ENCODE measurements at places on chromosomes 4 and X.

DNA sequence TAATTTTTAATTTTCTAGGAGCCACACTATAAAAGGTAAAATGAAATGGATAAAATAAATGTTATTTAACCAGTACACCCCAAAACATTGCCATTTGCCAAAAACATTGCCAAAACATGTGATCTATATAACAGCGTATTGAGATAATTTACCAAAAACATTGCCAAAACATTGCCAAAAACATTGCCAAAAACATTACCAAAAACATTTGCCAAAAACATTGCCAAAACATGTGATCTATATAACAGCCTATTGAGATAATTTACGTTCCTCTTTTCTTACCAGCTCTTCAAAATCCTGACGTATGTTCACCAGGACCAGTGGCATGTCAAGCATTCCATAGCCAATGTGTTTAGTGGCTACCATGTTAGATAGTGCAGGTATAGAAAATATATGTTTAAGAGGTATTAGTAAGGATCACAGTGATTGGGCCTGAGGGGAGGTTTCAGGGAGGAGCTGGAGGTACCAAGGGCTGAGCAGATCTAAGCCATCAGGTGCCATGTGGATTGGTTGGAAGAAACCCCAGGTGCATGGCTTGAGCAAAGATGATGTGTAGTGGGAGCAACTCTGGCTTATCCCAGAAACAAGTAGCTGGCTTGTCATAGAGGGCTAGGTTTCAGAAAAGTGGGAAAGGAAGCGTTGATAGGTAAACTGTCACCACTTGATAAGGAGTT, 42.6 kb downstream of the RAPGEF2 start:
- H3K4me3 ChIP-seq = no peak overlapping the region
- H3K4me1 ChIP-seq = no peaks in the 10 kb centered on the region
- H3K27ac ChIP-seq = no peak overlapping the region

- no peak overlapping the region for H3K4me3 ChIP-seq
- DNase-seq = no peak
- H3K36me3 ChIP-seq = no peaks in the 10 kb centered on the region
- H3K27me3 ChIP-seq = no peaks in the 10 kb centered on the region
- no peaks in the 10 kb centered on the region for H3K4me1 ChIP-seq
Observed at GRCh38 chr4:127012549-127012948, 620.2 kb upstream of the INTU start.

GRCh38 chr4:111127841-111128240, 505.0 kb upstream of the PITX2 start:
- no peaks in the 10 kb centered on the region for H3K27me3 ChIP-seq
- H3K27ac ChIP-seq = no peak overlapping the region
- no peaks in the 10 kb centered on the region for H3K4me1 ChIP-seq
- no peaks in the 10 kb centered on the region for H3K36me3 ChIP-seq
- no peak for DNase-seq

DNA sequence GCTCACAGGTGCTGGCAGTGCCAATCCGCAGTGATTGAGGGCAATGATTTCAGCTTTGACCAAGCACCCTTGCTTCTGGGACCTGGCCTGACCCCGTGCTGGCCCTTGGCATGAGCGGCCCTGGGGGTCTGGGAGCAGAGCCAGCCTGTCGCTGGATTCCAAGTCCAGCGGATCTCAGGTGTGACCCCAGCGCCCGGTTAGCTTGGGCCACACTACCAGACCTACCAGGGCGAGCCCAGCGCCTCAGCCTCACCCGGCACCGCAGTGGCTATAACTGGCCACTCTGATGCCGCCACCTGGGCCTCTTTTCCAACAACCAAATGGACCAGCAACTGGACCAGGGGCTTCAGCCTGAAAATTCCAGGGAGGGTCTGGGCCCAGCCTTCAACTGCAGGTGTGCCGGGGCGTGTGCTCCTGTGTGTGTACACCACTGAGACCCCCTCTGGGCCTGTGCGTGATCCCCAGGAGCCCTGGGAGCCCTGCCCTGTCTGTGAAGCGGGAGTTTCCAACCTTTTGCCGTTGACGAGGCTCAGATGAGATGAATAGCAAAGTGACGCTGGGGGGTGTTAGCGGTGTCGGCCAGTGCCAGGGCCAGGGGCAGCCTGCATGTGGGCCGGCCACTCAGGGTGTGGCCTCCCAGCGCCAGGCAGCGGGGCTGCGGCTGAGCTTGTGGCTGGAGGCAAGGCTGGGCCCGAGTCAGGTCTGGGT, 658 bp downstream of the SH3TC1 start:
- H3K4me1 ChIP-seq = peaks cover 26% of the 10 kb centered on the region
- no peaks in the 10 kb centered on the region for H3K27me3 ChIP-seq
- no peak for DNase-seq
- H3K36me3 ChIP-seq = no peaks in the 10 kb centered on the region

DNA sequence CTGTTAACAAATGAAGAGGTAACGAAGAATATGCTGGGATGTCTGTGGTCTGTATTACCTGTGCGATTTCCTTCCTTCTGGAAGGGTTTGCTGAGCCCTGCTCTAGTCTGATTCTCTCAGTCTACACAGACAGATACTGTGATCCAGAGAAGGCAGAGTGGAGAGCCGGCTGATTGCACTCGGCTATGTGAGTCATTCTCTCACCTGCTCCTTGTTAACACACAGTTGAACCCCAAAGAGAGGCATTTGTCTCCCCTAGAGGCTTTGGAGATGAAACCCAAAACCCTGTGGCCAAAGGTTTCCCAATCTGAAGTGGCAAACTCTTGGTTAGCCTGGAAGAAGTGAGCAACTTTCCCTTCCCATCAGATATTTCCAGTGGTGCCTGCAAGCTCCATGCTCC, 78.1 kb upstream of the GPC4 start:
- no peak overlapping the region for H3K4me3 ChIP-seq
- H3K27ac ChIP-seq = no peak overlapping the region
- H3K27me3 ChIP-seq = no peaks in the 10 kb centered on the region
- H3K36me3 ChIP-seq = no peaks in the 10 kb centered on the region
- DNase-seq = no peak
- H3K4me1 ChIP-seq = no peaks in the 10 kb centered on the region

DNA sequence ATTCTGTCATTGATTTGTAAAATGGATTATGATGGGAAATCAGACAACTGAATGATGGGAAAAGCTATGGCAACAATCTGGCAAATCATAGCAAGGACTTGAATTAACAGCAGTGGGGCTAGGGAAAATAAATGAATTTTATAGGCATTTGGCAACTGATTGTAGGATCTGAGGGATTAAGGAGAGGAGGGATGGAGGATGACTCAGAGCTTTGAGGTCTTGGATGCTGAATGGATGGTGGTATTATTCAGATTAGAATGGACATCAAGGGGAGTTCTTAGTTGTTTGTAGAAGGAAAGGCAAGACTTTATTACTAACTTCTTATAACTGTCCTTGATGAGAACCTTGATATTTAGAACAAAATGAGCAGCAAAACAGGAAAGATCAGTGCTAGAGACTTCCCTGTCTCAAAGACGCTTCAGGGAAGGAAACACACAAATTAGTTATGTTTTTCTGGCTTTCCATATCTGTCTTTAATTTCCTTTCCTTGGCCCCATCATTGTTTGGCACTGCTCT, 51.4 kb upstream of the HHIP start:
- H3K27ac ChIP-seq = no peak overlapping the region
- DNase-seq = no peak
- no peaks in the 10 kb centered on the region for H3K27me3 ChIP-seq
- no peak overlapping the region for H3K4me3 ChIP-seq
- no peaks in the 10 kb centered on the region for H3K4me1 ChIP-seq

- no peaks in the 10 kb centered on the region for H3K36me3 ChIP-seq
- H3K4me1 ChIP-seq = no peaks in the 10 kb centered on the region
- DNase-seq = no peak
- no peak overlapping the region for H3K4me3 ChIP-seq
- no peaks in the 10 kb centered on the region for H3K27me3 ChIP-seq
- no peak overlapping the region for H3K27ac ChIP-seq
Observed at GRCh38 chrX:120672389-120672788, 42.5 kb upstream of the C1GALT1C1 start.

DNA sequence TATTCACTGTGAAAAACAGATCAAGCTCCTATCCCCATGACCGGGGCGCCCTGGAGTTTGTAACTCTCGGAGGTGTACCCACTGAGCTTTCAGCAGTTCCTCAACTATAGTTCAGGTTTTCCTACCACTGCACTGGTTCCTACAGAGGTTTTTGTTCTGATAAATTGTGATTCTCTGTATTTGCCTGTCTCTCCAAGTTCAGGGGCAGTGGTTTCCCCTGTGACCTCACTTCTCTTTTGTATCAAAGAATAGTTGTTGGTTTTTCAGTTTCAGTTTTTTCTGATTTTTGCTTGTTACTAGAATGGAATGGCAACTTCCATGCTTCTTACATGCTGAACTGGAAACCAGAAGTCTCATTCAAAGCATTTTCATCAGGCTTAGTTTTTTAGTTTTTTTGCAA, 56.8 kb upstream of the PLS3 start:
- DNase-seq = no peak
- no peaks in the 10 kb centered on the region for H3K36me3 ChIP-seq
- H3K27ac ChIP-seq = no peak overlapping the region
- H3K4me1 ChIP-seq = no peaks in the 10 kb centered on the region
- H3K4me3 ChIP-seq = no peak overlapping the region

- H3K27me3 ChIP-seq = no peaks in the 10 kb centered on the region
- peak overlapping the region; percentile 34 for H3K4me3 ChIP-seq
- peak overlapping the region; percentile 49 for H3K27ac ChIP-seq
- peak; percentile 6 for DNase-seq
- H3K4me1 ChIP-seq = no peaks in the 10 kb centered on the region
Observed at GRCh38 chrX:125203737-125204578, 115.7 kb upstream of the TEX13C start.

DNA sequence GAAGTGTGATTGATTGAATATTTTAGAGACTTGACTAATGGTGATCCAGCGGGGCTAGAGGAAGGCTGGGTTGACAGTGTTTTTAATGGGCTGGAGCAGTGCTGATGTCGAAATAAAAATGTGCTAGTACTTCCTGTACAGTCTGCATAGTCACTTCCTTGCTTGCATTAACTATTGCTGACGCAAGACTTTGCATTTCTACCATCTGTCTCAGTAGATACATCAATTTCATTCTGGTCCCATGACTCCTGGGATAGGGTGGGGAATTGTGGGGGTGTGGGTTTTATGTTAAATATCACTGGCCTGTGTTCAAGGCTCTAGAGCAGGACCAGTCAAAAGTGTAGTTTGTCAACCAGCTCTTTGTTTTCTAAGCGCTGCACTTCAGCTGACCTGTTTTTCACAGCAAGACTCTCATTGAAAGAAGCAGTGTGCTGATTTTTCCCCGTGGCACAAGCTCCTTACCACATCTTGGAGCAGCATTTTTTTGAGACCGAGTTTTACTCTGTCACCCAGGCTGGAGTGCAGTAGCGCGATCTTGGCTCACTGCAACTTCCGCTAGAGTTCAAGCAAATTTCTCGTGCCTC, 35.2 kb upstream of the PHEX start:
- no peaks in the 10 kb centered on the region for H3K36me3 ChIP-seq
- H3K4me3 ChIP-seq = no peak overlapping the region
- H3K27me3 ChIP-seq = no peaks in the 10 kb centered on the region
- DNase-seq = no peak
- no peaks in the 10 kb centered on the region for H3K4me1 ChIP-seq

GRCh38 chrX:38999967-39000745, 198.9 kb downstream of the MID1IP1 start:
- no peak overlapping the region for H3K4me3 ChIP-seq
- no peaks in the 10 kb centered on the region for H3K36me3 ChIP-seq
- H3K27ac ChIP-seq = no peak overlapping the region
- no peaks in the 10 kb centered on the region for H3K4me1 ChIP-seq
- no peak for DNase-seq

- no peak for DNase-seq
- no peaks in the 10 kb centered on the region for H3K4me1 ChIP-seq
- no peaks in the 10 kb centered on the region for H3K36me3 ChIP-seq
Observed at GRCh38 chr4:103429283-103429682, 231.1 kb upstream of the CENPE start.

DNA sequence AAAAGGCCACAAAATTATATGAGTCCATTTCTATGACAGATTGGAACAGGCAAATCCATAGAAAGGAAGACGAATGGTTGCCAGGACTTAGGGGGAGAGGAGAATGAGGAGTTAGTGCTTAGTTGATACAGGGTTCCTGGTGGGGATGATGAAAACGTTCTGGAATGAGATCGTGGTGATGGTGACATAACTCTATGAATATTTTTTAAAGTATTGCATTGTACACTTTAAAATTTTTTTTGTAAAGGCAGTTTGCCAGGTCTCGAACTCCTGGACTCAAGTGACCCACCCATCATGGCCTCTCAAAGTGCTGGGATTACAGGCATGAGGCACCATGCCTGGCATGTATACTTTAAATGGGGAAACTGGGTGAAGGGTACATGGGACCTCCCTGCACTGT, 9.9 kb upstream of the CCNQ start:
- no peaks in the 10 kb centered on the region for H3K27me3 ChIP-seq
- no peak for DNase-seq
- no peaks in the 10 kb centered on the region for H3K36me3 ChIP-seq
- no peaks in the 10 kb centered on the region for H3K4me1 ChIP-seq
- no peak overlapping the region for H3K27ac ChIP-seq

GRCh38 chr4:101145021-101145420, 202.3 kb downstream of the PPP3CA start:
- H3K27me3 ChIP-seq = no peaks in the 10 kb centered on the region
- no peaks in the 10 kb centered on the region for H3K4me1 ChIP-seq
- no peaks in the 10 kb centered on the region for H3K36me3 ChIP-seq
- no peak overlapping the region for H3K4me3 ChIP-seq
- no peak overlapping the region for H3K27ac ChIP-seq

- no peaks in the 10 kb centered on the region for H3K36me3 ChIP-seq
- H3K27ac ChIP-seq = no peak overlapping the region
- no peak for DNase-seq
- H3K4me3 ChIP-seq = no peak overlapping the region
- no peaks in the 10 kb centered on the region for H3K4me1 ChIP-seq
Observed at GRCh38 chrX:19906293-19906692, 18.9 kb upstream of the SH3KBP1 start.

Measured in prostate gland (tissue), 2 donors.